Activated naive CD4-positive, alpha-beta T cell treated with Interleukin-2 at 50 U/mL for 16 hours (primary cell): ENCODE measurements at places on chromosomes 4 and X.
A peak's percentile ranks its signal among the peaks of the same experiment; 100 is the strongest.

GRCh38 chrX:40646489-40647306, 663 bp downstream of the CXorf38 start:
- DNase-seq: peak; percentile 33

GRCh38 chr4:47814618-47815295, 23.1 kb downstream of the CORIN start:
- DNase-seq: no peak

DNA sequence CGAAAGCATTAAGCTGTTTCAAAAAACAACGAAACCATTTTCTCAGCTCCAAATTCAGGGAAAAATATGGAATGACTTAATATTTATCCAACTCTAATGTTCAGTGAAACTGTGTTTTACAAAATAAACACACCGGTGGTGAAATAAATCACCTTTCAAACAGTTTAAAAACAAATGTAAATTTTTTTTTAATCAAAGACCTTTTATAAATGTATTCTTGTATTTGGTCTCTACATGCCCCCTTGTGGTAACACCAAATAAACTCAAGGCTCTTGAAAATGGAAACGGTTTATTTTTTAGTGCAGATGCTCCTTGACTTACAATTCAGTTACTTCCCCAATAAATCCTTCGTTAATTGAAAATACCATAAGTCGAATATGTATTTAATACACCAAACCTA, 45.8 kb upstream of the ITM2A start:
- DNase-seq: no peak

GRCh38 chrX:10722851-10723250, 102.5 kb upstream of the MID1 start:
- DNase-seq: peak; percentile 11

DNA sequence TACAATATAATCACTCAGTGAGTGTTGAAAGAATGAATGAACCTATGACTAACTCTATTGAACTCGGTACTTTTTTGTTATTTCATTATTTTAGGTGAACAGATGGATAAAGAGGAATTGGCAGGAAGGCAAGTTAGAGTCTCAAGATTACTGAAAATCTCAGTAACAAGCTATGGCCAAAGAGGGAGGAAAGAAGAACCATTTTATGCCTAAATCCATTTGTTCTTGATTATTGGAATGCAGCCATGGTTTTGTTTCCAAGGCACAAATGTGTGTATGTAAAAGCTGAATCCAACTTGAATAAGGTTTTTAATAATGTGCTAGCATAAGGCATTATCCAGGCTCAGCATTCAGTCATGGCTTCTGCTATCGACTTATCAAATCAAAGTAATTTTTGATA, 196.4 kb downstream of the DTHD1 start:
- DNase-seq: no peak

DNA sequence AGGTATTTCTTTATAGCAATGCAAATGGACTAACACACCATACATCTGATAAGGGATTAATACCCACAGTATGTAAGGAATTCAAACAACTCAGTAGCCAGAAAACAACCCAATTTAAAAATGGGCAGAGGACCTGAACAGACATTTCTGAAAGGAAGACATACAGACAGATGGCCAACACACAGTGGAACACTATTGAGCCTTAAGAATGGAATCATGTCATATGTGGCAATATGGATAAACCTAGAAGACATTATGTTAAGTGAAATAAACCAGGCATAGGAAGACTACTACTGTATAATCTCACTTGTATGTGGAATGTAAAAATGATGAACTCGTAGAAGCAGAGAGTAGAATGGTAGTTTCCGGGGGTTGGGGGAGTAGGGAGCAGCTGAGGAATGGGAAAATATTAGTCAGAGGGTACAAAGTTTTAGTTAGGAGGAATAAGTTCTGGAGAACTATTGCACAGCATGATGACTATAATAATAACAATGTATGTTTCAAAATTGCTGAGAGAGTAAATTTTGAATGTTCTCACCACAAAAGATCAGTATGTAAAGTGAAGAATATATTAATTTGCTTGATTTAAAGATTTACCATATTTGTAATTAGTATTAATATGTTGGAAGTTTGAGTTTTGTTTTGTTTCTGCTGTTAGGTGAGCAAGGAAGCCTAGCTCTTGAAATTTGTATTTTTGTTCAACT, 25.2 kb downstream of the WDR44 start:
- no peak for DNase-seq

DNA sequence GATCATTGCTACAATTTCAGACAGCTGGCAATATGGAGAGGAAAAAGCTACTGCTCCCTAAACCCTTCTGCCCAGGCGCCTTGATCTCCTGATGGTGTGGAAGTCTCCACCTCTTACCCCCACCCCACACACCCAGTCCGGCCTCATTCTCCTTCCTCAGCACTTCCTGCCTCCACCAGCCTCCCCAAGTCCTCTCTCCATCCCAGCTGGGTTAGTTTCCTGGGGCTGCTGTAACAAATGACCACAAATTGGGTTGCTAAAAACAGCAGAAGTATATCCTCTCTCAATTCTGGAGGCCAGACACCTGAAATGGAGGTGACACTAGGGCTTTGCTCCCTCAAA, 1.1 kb upstream of the CCNQ start:
- peak; percentile 2 for DNase-seq

- no peak for DNase-seq
Observed at GRCh38 chr4:13836946-13837912, 209.7 kb upstream of the BOD1L1 start.

DNA sequence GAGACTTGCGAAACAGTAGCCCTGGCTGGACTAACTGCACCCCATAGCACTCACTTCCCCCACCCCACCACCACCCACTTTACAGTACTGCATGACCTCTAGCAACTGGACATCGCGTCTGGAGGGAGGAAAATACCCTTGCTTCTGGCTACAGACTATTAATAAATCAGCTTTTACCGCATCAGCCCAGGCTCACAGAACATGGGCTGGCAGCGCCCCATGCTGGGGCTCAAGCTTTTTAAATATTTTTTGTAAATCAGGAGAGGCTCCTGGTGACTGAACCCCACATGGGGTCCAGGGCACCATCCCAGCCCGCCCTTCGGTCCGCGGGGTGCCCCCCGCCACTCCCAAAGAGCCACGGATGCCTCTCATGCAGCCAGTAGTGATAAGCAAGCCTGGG, 2.7 kb downstream of the HS6ST2 start:
- DNase-seq: no peak
